ENCODE measurements at places on chromosomes 7 and 10.

DNA sequence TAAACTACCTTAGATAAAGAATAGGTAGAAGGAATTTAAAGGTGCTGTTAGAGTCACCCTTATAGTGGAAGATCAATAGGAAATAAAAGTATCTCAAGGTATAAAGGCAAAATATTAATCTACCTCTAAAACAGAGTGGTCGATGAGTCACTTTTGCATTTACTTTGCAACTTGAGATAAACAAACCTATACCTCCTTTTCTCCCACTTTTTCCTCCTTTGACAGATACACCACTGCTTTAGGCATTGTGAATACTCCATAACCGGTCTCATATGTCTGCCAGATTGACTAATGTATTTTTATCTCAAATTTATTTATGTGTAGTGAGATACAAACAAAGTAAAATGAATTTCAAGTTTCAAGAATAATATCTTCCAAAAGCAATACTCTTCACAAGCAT is 193.5 kb downstream of the SKAP2 start:
- DNase-seq = no peak

- DNase-seq = no peak
Observed at GRCh38 chr10:133189256-133189655, 29.2 kb downstream of the KNDC1 start.

DNA sequence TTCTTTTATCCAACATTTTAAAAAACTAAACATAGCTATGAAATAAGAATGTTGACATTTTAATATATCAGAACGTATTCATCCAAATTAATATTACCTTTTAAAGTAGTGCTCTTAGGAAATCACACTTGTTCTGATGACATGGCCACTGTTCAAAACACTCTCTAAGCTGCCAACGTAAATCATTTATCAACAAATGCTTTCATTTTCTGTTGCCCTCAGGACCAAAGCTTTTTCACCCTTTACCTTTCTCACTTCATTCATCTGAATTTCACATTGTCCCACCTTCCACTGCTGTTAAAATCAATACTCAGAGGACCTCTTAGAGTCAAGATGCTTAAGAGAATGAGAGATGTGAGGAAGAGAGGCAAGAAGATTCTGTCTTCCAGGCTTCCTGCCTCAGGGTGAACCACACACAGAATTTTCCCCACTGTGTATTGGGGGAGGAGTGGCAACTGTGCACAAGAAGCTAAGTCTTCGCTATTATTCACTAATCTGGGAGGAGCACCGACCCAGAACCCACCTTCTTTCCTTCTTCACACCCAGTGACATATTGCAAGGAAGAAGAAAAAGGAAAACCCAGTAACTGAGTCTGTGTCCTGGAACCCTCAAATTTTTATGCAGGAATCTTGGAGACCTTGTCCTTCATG is 21.0 kb downstream of the HIBADH start:
- no peak for DNase-seq

DNA sequence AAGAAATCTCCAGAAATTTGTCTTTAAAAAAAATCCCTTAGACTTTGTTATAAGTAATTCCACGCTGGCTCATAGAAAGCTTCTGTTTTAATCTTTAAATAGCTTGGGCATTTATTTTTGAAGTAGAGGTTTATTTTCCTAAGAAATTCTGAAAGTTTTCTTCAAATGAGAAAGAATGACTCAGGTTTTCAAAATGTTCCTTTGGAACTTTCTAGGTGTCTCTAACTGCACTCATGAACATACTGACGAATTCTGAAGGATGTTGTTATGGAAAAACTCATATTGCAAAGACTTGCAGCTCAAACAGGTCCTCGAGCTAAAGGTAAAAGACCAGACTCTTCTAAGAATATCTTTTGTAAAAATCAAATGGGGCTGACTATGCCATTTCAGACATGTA is 10.7 kb downstream of the DGKI start:
- DNase-seq = no peak

DNA sequence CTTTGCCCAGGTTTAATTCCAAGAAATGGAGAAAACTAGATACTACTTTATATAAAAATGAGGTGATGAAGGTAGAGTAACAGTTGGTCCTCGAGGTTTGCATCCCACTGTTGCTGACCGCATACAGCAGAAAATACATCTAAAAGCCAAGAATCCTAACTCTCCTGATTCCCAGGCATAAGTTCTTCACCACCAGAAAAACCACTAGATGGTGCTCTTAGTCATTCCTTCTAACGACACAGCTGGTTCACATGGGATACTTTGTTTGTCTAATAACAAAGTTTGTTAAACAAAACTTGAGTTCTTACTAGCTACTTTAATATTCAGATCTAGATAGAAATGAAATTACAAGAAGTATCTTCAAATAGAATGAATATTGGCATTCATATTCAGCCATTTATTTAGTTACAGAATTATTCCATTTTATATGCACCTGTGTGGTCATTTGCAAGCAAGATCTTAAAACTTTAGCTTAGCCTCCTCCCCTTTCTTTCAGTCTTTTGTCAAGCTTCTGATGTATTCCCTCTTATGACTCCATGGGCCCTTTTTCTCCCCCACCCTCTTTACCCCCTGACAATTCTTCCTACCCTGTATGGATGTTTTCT is 54.1 kb upstream of the CYP26C1 start:
- DNase-seq = no peak

DNA sequence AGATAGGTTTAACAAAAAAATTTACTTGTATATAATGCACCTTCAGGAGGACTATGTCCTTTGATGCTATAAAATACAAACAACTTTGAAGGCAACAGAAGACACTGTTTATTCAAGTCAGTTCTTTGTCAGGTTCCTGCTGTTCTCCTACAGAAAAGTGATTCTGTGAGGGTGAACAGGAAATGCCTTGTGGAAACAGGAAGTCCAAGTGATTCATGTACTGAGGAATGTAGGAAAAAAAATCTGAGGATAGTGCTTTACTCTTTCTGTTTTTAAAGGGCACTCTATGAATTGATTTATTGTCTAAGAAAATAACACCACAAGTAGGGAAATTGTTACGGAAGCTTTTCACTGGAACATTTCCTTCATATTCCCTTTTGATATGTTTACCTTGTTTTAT is 171.9 kb downstream of the HDAC9 start:
- DNase-seq = no peak

- no peak for DNase-seq
Observed at GRCh38 chr7:2522780-2523433, 3.3 kb downstream of the LFNG start.

GRCh38 chr10:58412502-58412961 is 27.3 kb downstream of the TFAM start:
- no peak for DNase-seq

GRCh38 chr10:3347413-3348182 is 175.0 kb upstream of the PITRM1 start:
- no peak for DNase-seq

DNA sequence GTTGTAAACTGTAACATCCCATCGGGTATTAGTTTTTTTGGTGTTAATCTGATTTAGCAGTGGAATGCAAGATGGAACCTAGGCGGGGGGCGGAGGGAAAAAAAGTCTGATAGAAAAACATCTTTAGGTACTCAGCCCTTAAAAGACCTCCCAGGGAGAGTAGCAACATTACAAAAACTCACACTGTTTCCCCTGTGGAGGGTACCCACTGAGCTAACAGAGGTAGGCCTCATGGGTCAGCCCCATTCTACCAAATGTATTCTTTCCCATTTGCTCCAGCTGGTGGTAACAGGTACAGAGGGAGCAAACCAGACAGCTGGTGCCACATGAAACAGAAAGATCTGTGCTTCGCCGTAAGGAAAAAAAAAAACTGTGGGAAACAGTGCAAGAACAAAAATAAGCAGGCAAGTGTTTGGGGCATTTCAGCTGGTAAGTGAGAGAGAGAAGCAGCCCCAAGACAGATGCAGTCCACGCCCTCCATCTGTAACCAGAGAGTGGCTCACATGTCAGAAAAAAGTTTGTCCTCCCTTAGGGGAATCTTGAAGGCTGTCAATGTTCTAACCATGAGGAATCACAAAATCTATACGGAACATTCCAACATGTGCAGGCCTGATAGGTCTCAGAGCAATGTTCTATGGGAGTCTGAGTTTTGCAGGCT is 65.3 kb downstream of the HOXA1 start:
- no peak for DNase-seq

DNA sequence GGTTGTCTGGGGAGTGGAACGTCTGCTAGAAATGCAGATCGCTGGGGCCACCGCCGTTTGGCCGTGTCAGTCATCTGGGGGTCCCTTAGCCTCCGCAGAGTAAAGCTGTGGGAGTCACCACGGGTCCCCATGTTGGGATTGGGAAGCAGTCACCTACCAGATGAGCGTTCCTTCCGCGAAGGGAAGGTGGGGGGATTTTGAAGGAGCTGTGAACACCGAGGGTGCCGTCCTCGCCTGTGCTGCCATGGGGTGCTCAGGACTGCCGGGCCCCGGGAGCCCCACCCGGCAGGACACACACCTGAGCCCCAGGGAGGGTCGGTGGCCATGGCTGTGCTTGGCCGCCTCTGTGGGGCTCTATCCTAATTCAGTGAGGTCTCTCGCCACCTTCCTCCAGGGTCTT is 46.2 kb upstream of the AP5Z1 start:
- no peak for DNase-seq

GRCh38 chr7:91180746-91181145 is 83.5 kb upstream of the FZD1 start:
- DNase-seq = no peak

- DNase-seq = no peak
Observed at GRCh38 chr7:82723411-82723810, 279.8 kb upstream of the CACNA2D1 start.

- DNase-seq = no peak
Observed at GRCh38 chr10:109982123-109982522, 25.7 kb upstream of the ADD3 start.

GRCh38 chr7:142375710-142376313 is 118.0 kb upstream of the PRSS58 start:
- no peak for DNase-seq

DNA sequence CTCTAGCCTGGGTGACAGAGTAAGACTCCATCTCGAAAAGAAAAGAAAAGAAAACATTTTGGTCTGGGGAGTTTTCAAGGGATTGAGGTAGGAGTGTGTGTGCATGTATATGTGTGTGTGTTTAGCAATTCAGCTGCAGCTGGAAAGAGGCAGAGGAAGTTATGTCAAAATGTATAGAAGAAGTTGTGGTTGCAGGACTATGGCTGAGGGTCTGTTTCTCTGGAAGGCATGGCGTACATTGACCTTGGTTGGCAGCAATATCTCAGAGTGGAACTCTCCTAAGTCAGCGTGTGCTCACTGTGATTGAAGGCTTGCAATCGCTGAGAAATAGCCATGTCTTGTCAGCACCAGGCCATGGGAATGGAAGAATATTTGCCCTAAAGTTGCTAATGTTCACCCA is 28.6 kb upstream of the RHBDD2 start:
- no peak for DNase-seq

DNA sequence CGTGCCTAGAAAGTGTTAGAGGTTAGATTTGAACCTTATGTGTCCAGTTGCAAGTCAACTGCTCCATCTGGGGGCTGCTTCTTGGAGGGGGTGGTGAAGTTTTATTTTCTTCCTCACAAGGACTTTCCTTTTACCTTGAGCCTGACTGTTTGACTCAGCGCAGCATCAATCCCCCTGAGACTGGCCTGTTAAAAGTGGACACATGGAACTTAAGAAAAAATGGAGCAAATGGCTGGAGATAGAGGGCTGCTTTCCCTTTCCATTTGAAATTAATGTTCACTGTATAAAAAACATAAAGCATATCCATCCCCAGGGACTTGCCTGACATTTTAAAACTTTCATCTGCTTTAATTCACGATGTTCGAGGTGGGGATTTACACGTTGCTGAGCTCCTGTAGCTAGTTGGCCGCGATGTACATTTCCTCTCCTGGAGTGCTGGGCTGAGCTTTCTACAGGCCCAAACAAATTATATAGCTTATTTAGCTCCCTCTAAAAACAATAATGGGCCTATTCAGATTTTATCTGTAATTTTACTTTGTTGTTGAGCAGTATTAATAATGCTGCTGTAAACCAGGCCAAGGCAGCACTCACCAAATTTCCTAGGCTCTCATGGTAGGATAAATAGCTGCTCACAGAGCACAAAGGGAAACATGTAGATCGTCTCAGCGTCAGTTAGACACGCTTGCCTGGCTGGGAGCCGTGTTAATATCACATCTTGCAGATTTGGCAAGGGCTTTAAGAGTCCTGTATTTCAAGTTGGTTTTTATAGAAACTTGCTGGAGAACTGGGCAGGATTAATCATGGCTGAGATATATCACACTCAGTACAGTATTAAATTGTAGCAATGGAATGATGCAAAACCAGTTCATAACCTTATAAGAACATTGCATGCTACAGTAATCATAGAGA is 251.5 kb downstream of the LRMDA start:
- no peak for DNase-seq

DNA sequence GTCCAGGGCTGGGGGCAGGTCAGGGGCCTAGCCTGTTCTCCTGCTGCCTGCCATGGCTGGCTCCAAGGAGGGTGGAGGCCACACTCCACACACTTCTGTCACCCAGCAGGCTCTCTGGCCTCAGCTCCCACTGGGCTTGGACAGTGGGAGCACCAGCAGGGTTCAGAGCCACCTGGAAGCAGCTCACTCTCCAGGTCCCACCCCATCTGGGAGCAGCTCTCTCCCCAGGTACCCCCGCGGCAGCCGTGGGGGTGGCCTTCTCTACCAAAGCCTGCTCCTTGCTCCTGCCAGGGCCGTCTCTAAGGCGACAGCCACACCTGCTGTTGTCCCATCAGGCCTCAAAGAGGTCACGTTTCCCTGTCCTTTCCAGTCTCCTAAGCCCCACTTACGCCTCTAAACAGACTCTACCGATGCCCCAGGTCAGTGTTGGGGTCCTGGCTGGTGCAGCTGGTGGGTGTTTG is 142.5 kb upstream of the RET start:
- DNase-seq = no peak

DNA sequence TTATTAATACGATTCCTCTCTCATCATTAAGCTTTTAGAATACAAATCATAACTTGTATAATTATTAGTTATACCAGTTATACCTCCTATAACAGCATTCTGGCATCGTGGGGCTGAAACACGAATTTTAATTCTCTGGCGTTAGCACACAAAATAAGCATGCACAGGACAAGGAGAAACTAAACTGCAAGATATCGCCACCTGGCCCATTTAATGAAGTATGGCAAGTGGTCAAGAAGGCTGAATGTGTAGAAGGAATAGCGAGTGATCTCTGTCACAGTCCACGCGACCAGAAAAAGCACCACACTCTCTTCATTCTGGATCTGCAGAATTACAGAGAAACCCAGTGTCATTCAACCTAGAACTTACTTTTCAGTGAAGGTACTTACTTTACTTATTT is 18.1 kb downstream of the HACD1 start:
- no peak for DNase-seq
